ENCODE measurements at places on chromosomes 1 and 21.

GRCh38 chr1:41626146-41626545, 141.7 kb upstream of the EDN2 start:
- no peak for DNase-seq

DNA sequence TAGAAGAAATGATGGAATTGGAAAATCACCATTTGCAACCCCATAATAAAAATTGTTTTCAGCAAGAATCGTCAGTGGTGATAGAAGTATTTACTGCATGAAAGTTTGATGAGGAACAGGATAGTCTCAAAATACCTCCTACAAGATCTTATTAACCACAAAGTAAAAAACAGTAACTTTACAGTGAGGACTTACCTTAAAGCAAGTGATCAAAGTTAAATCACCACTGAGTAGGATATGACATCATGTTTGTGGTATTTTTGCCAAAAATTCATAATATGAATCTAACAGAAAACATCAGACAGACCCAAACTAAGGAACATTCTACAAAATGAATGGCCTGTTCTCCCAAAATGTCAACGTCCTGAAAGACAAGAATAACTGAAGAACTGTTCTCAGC, 19.9 kb downstream of the ALDH9A1 start:
- no peak for DNase-seq

DNA sequence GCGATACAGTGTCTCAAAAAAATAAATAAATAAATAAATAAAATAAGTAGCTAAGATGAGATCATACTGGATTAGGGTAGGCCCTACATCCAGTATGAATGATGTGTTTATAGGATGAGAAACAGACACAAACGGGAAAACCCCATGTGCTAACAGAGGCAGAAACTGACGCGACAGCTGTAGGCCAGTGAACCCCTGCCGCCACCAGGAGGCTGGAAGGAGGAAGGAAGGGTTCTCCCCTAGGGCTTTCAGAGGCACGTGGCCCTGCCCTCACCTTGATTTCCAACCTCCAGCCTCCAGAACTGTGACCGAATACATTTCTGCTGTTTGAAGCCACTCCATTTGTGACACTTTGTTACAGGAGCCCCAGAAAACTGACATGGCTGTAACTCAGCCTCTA, 38.5 kb downstream of the CHD5 start:
- DNase-seq, result no peak

DNA sequence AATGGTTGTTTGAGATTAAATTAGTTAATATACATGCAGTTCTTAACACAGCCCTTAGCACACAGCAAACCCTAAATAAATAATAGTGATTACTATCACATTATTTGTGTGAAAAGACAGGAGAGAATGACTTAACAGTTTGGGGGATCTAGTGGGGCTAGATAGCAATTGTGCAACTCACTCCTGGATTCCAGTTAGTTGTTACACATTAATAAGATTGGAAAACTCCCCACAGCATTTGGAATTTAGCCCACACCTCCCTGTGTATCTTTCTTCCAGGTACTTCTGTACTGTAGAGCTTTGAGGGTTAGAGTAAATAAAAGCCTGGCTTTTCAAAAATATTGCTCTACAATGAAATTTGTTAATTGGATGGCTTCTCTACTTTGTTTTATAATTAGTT, 93.2 kb downstream of the KCTD3 start:
- no peak for DNase-seq

GRCh38 chr21:14542638-14543037, 3.5 kb downstream of the SAMSN1 start:
- no peak for DNase-seq

DNA sequence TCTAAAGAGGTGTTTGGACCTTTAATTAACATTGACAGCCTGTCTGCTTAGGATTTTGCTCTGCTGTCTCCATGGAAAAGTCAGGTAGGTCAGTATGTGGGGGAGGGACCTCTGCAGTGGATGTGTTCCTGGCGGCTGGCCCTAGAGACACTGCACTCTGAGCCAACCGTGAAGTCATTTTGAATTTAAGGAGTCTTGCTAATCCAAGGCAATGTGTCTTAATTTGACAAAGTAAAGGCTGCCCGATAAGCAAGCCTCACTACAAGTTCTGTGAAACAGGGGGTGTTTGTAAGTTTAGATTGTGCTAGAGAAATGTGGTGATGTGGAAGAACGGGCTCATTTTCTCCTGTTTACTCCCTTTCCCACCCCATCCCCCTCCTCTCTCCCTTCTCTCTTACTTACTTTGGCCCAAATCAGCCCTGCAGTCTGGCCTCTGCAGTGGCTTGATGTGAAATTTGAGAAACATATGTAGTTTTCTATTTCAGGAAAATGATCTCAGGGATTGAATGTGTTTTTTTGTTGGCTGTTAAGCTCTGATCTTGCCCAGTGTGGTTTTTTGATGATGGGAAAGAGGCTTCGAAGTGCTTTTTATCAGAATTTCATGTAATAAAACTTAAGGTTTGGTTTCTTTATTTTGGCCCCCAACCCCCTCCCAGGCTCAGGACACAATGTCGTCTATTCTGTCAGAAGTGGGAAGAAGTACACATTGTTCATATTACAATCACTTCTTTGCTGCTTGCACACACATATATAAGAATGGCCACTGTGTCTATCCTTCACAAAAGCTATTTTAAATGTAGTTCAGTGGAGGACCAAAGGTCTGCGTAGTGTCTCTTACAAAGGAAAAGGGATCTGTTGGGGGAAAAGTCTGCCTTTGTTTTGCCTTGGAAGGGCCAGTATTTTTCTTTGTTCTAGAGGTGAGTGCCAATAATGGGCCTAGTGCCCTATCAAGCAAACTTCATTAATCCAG, 96.6 kb downstream of the FGGY start:
- DNase-seq, result no peak

DNA sequence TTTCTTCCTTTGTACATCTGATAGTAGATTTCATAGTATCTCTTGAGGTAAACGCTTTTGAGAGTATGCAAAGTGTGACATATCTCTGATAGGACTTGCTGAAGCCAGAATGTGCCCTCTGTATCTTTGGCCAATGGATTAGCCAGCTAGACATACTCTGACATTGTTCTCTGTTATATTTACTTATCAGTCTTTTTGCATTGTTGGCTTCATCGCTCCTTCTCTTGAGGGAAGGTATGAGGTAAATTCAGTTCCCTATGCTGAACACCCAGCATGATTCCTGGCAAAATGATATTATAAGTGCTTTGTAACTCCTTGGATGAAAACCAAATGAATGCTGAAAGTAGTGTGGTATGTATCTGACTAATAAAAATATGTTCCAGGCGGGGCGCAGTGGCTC, 163.2 kb upstream of the CACYBP start:
- DNase-seq, result no peak

DNA sequence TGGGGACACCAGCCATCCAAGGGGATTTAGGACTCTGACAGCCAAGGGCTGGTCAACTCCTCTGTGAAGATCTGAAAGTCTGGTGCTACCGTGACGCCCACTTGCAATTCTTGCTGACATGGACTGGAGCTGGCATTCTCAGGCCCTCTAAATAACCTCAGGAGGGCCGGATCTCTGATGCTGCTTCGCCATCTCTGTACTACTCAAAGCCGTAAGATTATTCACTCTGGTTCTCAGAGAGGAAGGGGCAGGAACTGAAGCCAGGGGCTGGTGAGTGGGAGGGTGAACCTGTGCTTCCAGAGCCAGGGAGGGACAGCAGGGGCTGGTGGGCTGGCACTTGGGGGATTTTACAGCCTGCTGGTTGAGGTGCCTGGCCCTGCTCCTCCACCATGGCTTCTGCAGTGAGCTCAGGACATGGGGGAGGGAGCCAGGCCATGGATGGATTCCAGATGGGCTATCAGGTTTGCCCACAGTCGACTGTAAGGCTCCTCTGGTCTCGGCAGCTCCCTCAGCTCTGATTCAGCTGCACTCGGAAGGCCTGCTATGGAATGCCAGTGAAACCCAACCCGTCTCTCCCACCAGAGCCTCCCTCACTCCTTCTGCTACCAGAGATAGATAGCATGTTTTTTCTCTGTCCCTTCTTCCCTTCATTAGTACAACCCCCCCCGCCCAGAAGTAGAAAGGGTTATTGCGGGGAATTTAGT, 84.5 kb downstream of the PLXNA2 start:
- no peak for DNase-seq

GRCh38 chr1:205187420-205187819, 24.1 kb downstream of the DSTYK start:
- DNase-seq, result no peak

DNA sequence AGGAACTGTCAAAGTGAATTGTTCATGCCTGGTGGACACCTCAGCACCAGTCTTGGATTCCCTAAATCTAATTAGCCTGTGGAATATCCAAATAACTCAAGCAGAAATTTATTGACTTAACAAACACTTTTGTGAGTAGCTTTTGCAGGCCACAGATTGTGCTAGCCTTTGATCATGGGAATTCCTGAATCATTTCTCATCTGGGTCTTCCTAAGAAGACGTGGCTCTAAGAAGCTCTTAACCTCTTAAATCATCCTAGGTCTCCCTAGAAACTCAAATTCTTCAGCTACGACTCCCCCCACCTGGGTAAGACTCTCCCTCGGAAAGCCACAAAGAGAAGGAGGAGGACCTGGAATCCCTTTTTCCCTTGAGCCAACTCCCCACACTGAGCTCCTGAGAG, 53.8 kb upstream of the PSEN2 start:
- no peak for DNase-seq

DNA sequence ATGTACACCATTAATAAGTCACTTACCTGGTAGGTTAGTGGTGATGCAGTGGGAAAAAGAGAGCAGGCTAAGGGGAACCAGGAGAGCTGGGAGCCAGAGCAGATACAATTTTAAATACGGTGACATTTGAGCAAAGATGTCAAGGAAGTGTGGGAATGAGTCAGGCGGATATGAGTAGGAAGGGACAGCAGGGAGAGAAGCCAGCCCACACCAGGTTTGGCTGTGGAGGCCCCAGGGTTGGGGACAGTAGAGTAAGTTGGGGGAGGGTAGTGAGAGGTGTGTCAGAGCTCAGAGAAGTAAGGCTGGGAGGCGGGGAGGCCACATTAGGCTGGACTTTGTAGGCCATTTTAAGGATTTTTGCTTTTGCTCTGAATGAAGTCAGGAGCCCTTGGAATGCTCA, 482.0 kb downstream of the DISC1 start:
- no peak for DNase-seq

- no peak for DNase-seq
Observed at GRCh38 chr1:99745061-99745460, 21.4 kb downstream of the FRRS1 start.

DNA sequence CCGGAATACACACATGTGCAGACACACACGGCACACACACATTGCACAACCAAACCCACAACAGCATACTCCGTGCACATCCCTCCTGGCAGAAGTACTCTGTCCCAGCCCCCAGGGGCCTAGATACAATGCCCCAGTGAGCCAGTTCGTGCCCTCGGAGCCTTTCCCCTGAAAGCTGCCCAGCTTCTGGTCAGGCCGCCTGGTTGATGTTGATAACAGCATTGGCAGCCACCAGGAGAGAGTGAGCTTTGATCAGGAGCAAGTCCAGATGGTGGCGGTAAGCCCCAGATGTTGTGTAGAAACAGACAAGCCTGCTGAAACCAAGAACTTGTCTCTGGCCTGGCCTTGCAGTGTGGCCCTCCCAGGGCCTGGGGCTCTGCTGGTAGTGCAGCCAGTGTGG, 109.1 kb downstream of the GRIK3 start:
- DNase-seq, result no peak

DNA sequence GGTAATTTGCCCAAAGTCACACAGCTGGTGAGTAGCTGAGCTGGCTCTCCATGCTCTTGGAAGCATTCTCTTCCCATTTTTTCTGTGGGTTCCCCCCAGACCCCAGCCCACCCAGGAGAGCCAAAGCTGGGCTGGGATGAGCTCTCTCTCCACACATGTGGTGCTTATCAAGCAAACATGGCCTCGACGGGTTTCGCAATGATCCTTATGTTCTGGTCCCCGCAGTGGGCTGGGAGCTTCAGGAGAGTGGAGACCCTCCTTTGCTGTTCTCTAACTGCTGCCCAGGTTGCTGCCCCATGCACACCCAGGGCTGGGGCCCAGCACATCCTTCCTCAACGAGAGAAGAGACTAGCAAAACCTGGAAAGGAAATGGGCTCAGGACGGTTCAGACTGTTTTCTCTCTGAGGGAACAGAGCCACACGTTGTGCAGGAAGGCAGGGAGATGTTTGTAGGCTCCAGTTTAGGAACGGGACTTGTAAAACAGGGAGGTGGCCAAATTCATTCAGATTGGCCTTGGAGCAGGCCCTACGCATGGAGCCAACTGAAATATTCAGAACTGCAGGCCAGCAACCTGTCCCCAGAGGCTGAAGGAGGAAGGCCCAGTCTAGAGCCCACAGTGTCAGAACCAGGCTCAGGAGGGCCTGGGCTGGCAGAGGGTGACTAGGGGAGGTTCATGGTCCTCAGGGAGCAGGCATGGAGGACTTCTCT, 27.2 kb upstream of the CSF1 start:
- no peak for DNase-seq

DNA sequence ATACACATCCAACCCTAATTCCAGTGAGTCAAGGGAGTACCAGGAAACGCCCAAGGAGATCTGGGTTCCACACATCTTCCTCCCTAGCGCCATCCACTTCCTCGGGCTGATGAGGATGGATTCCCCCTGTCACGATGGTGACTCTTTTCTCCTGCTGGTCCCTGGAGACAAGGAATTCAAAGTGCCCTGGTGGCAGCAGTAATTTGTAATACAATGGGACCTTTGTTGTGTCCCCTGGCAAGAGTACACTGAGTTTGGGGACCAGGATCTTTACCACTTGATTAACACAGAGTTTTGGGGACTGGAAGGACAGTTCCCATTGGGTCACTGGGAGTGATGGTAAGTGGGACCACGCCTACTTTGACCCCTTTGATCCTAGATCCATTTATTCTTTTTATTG, 9.4 kb upstream of the JAK1 start:
- no peak for DNase-seq

GRCh38 chr1:80841261-80841660, 959.5 kb upstream of the ADGRL2 start:
- no peak for DNase-seq

DNA sequence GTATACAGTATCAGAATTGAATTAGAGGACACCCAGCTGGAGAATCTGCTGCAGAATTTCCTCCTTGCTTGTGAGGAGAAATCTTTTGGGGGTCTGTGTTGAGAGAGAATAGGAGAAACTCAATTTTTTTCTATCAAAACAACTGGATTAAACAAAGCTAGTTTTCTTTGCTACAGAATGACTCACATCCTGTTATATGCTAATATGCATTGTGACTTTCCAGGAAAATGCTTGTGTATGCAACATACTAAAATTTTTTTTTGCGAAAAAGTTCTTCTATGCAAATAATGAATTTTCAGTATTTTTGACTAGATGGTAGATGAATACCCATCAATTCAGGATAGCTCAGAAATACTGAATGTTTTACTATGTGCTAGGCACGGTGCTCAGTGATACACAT, 2.2 kb downstream of the VAMP4 start:
- no peak for DNase-seq
